ENCODE measurements at places on chromosomes 4 and X.
A peak's percentile ranks its signal among the peaks of the same experiment; 100 is the strongest.

DNA sequence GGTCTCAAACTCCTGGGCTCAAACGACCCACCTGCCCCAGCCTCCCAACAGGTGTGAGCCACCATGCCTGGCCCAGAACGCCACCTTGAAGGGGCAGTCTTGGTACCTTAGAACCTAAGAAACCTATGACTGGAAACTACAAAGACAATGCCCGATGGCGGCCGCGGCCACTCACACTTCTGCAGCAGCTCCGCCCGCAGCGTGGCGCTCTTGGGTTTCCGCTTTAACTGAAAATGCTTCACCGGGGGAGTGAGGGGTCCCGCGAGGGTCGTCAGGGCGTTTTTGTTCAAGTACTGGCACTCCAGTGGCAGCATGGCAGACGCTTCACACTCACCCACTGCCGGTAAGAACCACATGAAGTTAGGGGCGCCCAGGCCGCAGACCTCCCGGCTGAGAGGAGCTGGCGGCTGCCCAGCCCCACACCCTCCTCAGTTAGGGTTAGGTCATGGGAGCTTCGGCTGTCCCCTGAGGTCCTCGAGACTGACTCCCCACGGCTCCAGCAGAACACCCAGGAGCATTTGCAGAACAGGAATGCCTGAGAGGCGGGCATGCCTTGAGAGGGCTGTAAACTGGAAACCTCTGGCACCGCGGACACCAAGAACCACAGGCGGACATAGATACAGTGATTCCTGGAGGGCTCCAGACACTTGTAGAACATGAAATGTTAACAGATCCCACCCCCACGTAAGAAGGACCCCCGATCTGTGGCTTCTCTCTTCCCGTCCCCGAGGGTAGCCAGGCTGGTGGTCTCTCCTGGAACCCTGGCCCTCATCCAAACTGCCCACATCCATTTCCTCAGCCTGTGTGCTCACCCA lies 19.0 kb downstream of the NELFA start:
- no peak for DNase-seq

GRCh38 chr4:121192480-121192879 lies 28.4 kb upstream of the TNIP3 start:
- no peak for DNase-seq

DNA sequence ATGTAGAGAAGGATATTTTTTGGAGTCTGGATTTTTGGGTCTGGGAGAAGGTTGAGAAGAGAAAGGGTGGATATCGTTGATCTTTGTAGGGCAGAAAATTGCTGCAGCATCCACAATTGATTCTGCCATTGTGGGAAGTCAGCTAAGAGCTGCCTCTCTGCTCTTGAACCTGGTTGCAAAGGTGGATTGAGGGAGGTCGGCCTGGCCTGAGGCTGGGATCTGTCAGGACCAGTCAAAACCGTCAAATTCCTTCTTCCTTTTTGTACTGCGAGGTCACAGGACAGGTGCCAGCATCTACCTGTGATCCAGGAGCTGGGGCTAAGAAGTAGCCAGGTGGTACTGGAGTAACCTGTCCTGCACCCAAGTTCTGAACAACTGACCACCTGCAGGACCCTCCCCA lies 93.7 kb downstream of the SHOX start:
- peak; percentile 64 for DNase-seq

DNA sequence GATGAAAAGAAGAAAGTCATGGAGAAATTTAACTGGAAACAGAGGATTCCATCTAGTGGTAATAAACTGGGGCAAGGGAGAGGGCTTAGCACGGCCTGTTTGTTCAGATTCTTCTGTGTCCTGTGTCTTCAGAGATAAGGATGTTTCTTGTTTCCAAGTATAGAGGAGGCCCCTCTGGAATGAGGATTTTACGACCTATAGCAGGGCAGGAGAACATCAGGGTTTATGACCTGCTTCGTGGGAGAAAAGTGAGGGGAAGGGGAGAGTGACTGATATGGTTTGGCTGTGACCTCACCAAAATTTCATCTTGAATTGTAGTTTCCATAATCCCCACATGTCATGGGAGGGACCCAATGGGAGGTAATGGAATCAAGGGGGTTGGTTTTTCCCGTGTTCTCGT lies 93.0 kb upstream of the LDB2 start:
- DNase-seq = no peak

GRCh38 chr4:61872983-61873382 lies 672.9 kb downstream of the ADGRL3 start:
- DNase-seq = no peak

DNA sequence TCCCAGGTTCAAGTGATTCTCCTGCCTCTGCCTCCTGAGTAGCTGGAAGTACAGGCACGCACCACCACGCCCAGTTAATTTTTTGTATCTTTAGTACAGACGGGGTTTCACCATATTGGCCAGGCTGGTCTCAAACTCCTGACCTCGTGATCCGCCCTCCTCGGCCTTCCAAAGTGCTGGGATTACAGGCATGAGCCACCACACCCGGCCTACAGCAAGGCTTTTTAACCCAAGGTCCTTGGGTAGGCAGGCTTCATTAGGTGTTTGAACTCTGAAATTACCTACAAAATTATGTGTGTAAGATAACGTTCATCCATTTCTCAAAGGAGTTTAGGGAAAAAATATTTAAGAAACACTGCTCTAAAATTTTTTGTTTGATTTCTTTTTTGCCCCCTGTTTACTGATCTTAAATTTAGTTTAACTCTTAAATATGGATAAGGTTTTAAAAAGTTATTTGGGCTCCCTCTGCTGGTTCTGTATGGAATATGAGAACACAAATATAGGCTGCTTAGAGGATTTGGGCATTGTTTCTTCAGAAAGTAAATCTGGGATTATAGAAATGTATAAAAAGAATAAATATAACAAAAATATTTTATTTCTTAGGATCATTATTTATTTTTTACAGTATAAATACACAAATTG lies 92.8 kb downstream of the CBR4 start:
- DNase-seq = no peak

- DNase-seq = no peak
Measured at GRCh38 chrX:25006586-25007058, 9.1 kb downstream of the ARX start.

DNA sequence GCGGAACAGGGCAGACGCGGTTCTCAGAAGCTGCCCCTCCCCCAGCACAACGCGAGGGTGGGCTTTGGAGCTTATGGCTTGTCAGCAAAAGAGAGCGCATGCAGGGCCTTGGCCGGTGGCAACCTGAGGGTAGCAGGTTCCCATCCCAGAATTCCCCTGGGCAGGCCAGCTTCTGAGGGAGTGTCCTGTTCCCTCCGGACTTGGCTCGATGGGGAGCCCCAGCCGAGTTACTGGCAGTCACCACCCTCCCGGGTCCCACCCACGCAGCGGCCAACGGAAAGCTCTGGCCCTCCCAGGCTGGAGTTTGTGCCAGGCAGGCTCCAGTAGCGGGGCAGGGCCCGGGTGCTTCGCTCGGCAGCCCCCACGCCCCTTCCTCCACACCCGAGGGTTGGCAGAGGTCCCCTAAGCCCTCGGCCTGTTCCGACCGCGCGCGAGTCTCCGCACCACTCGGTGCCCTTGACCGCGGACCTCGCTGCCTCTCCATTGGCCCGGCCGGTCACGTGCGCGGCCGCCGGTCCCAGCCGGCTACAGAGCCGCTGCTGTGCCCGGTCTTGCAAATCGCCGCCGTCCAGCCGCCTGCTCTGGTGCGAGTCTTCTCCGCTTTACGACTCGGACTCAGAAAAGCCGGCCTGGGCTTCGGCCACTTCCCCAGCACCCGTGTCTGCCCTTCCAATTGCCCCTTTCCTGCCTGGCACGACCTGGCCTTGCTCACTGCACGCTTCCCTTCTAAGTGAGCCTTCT lies 20.9 kb upstream of the MTM1 start:
- DNase-seq = no peak

GRCh38 chr4:31701256-31701655 lies 981.1 kb downstream of the PCDH7 start:
- DNase-seq = no peak

- no peak for DNase-seq
Measured at GRCh38 chr4:141636771-141637460, 533 bp downstream of the IL15 start.

GRCh38 chrX:153649178-153649914 lies 2.3 kb downstream of the DUSP9 start:
- no peak for DNase-seq

GRCh38 chr4:13365195-13365594 lies 118.9 kb downstream of the RAB28 start:
- no peak for DNase-seq

- no peak for DNase-seq
Measured at GRCh38 chr4:53706422-53707032, 115.2 kb upstream of the LNX1 start.

DNA sequence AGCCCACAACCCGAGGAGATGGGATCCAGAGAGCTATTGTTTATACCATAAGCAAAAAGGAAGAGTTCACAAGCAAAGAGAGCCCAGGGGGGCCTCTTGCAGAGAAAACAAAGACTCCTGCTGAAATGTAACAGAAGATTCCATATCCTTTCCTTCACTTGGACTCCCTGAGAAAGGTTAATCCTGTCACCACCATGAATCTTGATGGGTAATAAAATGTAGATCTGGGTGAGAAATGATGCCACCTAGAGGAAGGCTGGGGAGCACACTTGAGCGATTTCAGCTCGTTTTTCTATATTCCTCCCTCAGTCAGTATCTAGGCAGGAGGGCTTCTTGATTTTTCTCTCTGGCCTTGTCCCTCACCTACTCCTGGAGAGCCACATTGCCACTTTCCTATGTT lies 10.2 kb upstream of the KCNE5 start:
- DNase-seq = no peak

- DNase-seq = no peak
Measured at GRCh38 chr4:184807797-184808712, 17.7 kb downstream of the ACSL1 start.

GRCh38 chr4:47631161-47631560 lies 146.1 kb downstream of the ATP10D start:
- DNase-seq = no peak

DNA sequence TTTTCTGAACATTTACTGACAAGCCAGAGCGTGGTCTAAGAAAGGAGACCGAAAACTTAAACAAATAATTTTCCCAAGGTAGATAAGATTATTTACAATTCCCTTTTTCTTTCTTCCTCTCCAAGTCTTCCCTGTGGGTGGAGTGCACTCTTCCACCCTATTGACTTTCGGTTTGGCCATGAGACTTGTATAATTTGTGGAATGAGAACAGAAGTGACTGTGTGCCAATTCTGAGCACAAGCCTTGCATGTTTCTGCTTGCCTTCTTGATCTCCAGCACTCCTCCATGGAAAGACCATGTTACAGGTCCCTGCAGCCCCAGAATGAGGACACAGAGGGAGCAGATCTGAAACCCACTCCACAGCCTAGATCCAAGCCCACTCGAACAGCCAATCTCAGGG lies 150.0 kb upstream of the HPGD start:
- no peak for DNase-seq

- no peak for DNase-seq
Measured at GRCh38 chrX:1582686-1583437, 8.5 kb upstream of the AKAP17A start.

DNA sequence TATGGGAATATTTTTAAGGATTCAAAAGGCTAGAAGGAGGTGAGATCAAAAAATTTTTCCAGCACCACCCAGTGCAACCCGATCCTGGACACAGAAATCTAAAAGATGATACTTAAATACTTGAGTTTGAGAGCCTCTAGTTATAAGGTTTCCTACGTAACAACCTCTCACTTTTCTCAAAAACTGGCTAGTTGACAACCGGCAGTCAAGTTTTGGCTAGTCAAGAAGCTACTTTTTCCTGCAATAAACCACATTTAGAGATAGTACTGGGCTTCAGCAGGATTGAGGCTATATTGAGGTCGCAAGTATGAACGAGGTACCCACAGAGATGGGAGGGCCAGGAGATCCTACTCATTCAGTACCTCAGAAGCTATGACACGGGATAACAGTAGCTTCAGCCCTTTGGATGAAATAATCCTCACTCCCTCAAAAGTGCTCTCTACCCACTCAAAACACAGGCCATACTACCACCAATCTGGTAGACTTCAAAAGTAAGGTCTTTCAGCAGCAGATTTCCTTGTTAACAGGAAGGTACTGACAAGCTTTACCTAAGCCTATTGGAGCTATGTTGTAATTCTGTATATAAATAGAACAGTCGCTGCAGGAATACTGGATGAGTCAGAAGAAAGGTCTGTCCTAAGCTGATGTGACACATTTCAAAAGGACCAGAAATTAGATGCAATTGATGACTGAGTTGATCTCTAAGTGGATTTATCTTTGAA lies 1.5 kb upstream of the TSPAN5 start:
- DNase-seq = no peak

DNA sequence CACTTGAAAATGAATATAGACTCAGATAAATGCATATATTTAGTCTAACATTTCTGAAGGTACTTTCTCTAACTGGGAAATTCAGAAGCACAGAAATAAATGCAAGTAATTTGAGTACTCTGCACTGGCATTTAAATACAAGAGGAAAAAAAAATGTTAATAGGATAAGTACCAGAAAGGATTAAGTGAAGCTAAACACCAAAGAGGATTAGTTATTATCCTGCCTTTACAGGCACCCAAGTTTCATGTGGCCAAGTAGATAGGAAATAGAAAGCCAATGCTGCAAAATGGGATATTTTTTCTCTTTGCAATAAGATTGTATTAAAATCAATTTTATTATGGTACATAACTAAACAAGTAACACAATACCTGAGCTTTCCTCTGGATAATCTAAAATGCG lies 762.5 kb downstream of the PCDH7 start:
- DNase-seq = no peak

DNA sequence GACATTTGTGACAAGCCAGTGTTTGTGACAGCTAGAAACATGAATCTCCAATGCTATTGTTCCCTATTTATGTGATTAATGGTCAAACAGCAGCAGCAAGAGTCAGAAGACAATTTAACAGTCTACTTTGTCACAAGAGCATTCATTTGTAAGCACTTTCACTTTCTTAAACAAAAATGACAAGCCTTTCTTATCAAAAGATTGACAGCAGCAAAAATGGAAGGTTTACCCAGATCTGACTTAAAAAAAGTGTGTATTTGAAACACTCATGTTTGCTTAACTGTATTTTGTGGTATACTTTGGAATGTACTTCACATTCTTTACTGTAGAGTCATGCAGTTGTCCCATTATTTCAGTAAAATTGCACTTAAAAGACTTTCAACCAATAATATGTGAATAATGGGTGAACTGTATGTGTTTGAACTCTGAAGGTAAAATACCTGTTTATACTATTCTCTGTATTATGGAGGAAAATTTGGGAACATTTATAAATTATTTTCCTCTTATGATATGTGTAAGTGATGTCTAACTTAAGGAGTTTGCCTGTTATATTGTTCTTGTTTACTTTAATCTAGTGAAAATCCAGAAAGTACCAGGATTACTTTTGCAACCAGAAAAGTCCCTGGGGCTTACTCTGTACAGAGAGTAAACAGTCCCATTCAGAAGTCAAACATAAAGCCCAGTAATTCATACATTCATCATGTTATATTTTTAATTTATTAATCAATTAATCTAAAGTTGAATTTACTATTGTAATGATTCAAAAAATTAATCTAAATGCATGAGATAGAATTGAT lies 314.9 kb upstream of the TRAM1L1 start:
- DNase-seq = no peak

DNA sequence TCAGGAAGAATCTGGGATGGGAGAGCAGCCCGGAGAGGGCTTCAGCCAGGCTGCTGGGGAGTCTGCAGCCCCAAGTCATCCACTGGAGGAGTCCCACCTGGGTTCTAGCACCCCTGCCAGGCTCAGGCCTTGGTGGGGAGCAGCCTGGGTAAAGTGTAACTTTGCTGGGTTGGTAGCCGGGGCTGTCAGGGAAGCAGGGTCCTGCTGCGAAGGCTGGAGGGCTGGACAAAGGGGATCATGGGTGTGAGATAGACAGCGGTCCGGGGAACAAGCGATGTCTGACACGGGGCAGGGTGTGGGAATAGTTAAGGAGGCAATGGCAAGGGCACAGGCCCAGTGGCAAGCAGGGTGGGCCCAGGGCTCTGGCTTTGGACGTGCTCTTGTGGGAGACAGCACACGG lies 37.6 kb downstream of the PDHA1 start:
- DNase-seq = no peak

Measured in vagina (tissue), 2 donors.